K562 (cell line): ENCODE measurements at places on chromosomes 6 and 20.

- DNase-seq, result no peak
Observed at GRCh38 chr20:49660912-49661311, 52.8 kb downstream of the B4GALT5 start.

DNA sequence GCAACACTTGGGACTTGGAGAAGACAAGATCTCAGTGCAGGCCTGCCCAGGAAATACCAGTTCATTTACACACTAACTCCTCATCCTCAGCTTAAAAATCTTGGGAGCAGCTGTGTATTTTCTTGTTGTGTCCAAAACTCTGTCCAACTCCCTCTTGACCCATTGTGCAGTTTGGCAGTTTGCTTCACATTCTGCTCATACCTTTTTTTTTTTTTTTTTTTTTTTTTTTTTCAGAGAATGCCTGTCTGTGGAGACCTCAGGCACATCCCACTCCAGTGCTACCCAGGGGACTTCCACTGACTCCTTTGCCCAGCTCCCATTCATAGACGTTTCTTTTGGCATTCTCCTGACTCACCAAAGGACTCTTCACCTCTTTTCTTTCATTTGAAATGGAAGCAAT, 265.8 kb upstream of the TCF21 start:
- DNase-seq, result no peak

DNA sequence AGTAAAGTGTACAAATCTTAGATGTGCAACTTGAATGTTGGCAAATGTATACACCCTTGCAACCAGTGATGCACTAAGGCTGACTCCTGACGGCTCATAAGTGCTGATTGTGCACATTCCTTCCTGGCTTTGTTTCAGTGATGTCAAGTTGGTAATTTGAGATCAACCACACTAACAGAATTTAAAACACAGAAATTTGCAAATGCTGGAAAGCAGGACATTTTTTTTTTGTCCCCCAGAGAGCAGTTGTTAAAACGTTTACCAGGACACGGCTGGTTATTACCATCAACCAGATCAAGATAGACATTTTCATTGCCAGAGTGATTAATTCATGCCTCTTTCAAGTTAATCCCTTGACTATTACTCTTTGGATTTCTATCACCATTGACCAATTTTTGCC, 735.6 kb downstream of the RFPL4B start:
- DNase-seq, result no peak

GRCh38 chr6:93792746-93793145, 373.4 kb upstream of the EPHA7 start:
- DNase-seq, result no peak

- peak; percentile 72 for DNase-seq
Observed at GRCh38 chr20:62088258-62089127, 22.8 kb upstream of the TAF4 start.

DNA sequence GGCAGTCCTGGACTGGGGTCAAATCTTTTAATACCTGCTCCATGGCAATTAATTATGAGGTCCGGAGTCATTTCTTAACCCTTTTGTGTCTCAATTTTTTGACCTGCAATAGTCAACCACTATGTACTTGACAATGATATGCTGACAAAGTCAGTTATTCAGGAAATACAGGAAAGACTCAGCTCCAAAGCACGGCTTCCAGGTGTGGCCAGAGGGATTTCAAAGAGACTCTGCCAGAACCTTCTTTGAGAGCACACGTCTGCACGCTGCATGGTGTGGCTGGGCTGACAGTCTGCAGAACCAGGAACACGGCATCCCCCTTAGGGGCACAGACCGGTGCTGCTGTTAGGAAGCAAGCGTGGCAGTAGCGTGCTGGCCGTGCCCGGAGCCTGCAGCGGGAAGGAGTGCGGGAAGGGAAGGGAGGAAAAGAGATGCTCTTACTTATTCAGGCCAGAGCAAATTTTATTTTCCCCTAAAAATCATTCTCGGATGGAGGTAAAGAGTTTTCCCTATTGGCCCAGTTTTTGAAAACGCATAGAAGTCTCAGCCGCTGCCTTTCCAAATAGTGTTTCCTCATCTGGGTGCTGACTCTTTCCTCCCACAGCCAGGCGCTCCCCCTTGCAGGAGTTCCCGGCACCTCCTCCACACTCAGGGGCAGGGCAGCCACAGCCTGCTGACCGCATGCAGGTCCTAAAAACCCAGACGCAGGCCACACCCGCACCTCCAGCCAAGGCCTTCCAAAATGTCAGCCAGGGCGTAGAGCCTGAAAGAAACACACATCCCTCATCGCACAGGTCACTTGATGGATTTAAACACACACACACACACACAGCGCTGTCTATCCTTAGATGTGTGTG, 187.4 kb upstream of the SNX9 start:
- DNase-seq, result peak; percentile 80

DNA sequence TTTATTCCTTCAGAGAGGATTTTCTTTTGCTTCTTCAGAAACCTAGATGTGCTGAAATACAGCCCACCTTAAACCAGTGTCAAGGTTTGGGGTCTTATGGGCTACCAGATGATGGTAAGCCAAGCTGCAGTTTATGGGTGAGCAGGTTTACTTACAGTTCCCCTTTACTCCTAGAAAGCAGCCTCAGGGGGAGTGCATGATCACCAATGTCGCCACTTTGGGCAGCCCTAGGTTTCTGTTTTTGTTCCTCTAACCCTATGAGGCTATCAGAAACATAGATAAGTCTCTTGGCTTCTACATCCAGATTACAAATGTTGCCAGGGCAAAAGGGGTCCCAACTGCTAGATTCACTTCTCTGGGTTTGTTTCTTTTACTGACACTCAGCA, 67.2 kb downstream of the TRIM27 start:
- no peak for DNase-seq
